ENCODE measurements at places on chromosomes 5 and 9.
A peak's percentile ranks its signal among the peaks of the same experiment; 100 is the strongest.

- no peak for DNase-seq
Observed at GRCh38 chr5:108508979-108509378, 127.1 kb upstream of the FBXL17 start.

- no peak for DNase-seq
Observed at GRCh38 chr9:115262952-115263351, 145.0 kb upstream of the TNC start.

- no peak for DNase-seq
Observed at GRCh38 chr5:160837211-160837610, 14.8 kb downstream of the ATP10B start.

- no peak for DNase-seq
Observed at GRCh38 chr9:122134822-122135528, 24.6 kb downstream of the NDUFA8 start.

GRCh38 chr5:149211566-149211965 lies 60.1 kb upstream of the AFAP1L1 start:
- DNase-seq = no peak

DNA sequence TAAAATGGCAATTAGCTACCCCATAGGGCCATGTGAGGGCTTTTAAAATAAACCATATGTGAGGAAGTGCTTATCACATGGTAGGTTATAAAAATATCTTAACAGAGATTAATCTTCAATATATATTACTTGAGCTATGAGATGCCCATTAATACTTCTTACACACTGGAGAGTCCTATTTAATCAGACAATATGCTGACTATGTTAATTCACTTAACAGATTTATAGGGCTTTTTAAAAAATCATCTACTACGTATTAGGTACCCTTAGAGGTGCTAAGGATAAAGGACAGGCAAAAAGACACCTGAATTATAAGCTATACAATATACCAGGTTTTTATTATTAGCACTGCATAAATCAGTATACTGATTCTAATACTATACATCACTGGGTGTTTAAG lies 102.6 kb downstream of the STRBP start:
- DNase-seq = no peak

DNA sequence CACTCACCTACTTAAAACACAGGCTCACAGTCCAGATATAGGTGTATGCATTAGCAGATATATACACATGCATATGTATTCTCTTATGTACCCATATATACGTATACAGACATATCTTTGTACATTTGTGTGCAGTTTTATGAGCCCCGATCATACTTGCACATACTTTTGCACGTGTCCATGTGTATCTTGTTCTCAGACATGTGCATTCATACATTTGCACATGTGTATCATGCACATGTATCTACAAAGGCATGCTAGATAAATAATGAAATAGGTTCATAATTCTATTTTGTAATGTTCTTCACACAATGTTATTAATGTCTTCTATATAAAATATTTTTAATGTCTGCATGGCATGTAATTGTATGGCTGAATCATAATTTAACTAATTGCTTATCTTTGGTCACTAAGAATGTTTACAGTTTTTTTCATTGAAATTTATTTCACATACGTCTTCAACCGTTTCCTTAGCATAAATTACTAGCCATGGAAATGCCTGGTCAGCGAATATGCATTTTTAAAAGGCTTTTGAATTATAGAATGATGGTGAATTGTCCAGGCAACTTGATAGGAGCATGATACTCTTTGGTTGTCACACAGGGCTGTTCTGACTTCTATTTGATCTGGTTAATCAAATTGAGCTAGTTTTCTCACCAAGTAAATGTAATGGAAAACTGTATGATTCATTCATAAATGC lies 2.6 kb downstream of the NDFIP1 start:
- DNase-seq = no peak

DNA sequence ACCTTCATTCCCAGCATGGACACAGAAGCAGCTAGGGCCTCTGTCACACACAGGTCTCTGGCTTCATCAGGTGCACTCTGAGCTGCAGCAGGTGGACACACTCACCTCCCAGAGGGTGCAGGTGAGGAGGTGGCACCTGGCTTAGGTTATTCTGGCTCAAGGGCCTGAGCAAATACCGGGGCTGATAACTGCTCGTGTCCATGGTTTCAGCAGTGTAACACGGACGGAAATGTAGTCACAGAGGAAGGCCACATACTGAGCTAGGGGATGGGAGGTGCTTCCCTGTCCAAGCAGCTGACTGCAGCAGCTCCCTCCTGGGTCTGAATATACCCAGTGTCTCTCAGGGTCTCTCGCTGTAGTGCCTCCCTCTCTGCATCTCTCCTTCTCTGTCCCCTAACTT lies 5.7 kb downstream of the PHF2 start:
- no peak for DNase-seq

- DNase-seq = no peak
Observed at GRCh38 chr5:65883461-65883860, 42.9 kb upstream of the ERBIN start.

- DNase-seq = no peak
Observed at GRCh38 chr5:5421149-5421960, 1.1 kb upstream of the ICE1 start.

GRCh38 chr9:113957821-113958341 lies 81.8 kb downstream of the ZNF618 start:
- no peak for DNase-seq

DNA sequence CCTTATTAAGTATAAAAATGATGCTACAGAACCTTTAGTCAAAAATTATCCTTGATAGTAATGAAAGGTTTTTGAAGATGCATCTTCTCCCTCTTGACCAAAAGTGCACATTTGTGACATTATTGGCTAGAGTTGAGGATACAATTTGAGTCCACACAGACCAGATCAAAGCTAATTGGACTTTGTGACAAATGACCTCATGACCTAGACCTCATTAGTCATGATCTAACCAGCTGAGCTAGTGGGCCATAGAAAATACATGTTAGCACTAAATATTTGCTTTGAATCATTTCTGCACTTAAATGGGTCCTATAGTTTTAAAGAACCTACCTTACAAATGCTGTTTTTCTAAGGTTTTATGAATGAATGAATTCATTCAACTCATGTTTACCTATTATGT lies 182.1 kb downstream of the RFX3 start:
- DNase-seq = no peak

DNA sequence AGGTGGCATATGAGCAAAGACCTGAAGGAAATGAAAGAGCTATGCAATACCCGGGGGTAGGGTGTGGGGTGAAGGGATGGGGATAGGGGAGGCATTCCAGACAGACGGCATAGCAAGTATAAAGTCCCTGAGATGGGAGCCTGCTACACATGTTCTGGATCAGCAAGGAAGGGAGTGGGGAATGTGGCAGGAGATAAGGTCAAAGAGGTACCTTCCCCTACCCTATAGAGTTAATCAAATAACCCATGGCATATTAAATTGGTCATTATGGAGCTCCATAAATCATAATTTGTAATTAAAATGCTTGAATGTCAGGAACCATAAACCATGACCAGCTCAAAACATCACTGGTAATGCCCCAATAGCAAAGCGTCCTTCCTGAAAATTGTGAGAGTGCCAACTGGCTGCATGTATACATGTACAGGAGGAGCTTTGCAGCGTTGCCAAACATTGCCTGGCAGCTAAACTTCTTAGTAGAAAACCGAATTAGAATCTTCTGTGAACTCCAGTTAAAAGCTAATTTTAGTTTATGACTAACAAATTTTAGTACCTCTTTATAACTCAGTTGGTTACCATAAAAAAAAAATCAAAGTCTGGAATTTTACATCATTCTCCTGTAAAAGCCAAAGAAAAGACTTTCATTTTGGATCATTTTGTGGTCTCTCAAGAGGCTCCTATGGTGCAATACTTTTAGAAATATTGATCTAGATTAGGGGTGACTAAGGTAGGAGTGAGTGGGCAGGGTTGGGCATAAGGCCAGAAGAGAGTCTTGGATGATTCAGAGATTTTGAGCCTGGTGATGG lies 4.7 kb downstream of the DNAI1 start:
- DNase-seq = no peak

GRCh38 chr5:152990649-152991048 lies 499.8 kb upstream of the GRIA1 start:
- no peak for DNase-seq

- DNase-seq = no peak
Observed at GRCh38 chr5:57725658-57726504, 243.3 kb upstream of the ACTBL2 start.

GRCh38 chr5:140221697-140222223 lies 46.8 kb downstream of the CYSTM1 start:
- no peak for DNase-seq

GRCh38 chr5:16784843-16785791 lies 151.0 kb downstream of the MYO10 start:
- DNase-seq = no peak

DNA sequence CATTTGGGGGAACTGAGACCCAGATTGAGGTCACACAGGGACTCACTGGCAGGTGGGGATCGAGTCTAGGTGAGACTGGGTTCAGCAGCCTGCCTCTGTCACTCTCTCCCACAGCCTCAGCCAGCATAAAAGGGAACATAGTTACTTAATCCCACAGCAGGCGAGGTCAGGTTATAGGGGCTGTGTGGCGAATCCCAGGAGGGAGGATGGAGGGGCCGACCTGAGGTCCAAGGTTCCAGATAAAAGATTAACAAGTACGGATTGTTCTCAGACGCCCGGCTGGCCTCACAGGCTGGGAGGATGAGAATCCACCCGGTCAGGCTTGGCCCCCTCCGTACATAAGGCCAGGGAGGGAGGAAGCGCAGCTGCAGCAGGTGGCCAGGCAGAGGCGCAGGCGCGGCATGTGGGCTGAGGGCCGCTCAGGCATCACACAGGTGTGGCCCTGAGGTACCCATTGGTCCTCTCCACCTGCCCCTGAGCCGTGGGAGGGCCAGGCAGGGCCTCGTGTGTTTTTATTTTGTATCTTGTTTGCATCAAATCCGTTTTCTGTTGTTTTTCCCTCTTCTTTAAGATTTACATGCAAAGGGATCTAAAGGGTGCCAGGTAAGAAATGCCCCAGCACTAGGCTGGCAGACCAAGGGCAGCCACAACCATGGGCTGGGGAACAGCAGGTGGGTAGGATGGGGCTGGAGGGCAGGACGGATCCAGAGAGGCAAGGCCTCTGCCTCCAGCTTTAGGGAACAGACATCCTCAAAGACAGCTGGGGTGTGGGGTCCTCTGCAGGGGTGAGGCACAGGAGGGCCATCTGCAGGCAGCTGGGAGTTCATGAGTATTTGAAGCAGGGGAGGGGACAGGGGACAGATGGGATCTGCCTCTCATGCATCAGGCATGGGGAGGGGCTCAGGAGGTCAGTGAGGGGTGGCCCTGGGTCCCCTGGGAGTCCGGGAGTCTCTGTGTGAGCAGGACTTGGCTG lies 3.6 kb downstream of the SUSD3 start:
- no peak for DNase-seq

DNA sequence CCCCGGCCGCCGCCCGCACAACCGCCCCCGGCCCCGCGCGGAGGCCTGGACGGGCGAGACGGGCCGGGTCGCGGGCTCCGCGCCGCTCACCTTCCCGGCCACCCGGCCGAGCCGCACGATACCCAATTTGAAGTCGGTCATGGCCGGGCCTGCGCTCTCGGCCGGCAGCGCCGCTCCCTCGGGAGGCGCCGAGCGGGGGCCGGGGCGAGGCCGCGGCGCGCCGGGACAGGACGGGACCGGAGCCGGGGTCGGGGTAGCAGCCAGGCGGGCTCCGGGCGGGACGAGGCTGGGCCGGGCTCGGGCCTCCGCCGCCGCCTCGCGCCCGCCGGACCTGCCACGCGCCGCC lies 216 bp downstream of the ZMYND19 start:
- no peak for DNase-seq

GRCh38 chr5:142151436-142152383 lies 43.1 kb downstream of the NDFIP1 start:
- no peak for DNase-seq

- DNase-seq = no peak
Observed at GRCh38 chr5:38806775-38807258, 39.0 kb upstream of the OSMR start.

GRCh38 chr5:125411744-125412560 lies 665.5 kb upstream of the ZNF608 start:
- DNase-seq = no peak

- DNase-seq = no peak
Observed at GRCh38 chr5:119708076-119708790, 78.9 kb downstream of the FAM170A start.

DNA sequence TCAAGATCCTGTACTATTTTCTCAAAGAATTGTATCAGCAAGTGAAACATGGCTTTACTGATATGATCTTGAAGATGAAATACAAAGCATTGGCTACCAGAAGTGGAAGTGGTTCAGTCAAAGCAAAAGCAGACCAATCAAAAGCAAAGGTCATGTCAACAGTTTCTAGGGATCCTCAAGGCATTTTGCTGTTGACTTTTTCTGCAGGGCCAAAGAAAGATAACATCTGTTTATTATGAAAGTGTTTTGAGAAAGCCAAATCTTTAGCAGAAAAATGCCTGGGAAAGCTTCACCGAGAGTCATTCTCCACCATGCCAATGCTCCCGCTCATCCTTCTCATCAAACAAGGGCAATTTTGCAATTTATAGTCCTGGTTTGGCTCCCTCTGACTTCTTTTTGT lies 90.3 kb upstream of the ACO1 start:
- DNase-seq = no peak

DNA sequence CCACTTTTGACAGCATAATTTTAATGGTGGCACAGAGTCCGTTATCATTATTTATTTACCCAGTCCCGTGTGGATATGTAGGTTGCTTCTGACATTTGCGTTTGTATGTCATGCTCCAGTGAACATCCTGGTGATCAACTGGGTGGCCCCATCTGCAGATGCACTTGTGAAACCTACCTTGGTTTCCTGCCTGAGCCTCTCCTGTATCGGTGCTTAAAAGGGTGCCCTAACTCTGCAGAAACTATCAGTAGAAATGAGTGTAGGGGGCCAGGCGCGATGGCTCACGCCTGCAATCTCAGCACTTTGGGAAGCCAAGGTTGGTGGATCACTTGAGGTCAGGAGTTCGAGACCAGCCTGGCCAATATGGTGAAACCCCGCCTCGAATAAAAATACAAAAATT lies 92.1 kb upstream of the IER5L start:
- peak; percentile 19 for DNase-seq

DNA sequence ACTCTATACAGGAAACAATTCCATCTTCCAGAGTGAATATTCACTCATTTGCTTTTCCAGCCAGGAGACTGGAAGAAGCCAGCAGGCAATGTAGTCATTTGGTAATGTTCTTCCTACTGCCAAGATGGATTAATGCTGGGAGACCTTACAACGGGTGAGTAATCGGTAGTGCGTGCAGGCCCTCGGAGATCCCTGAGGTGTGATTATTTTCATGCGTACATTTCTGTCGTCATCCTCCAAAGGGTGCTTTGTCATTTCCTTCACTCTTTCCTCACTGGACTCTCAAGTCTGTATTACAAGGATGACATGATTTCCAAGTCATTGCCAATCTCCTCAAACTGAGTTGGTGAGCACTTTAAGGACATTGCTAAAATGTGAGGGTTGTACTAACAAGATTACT lies 263.5 kb downstream of the CWC27 start:
- no peak for DNase-seq
